Left ventricle myocardium inferior (tissue), 1 donor: ENCODE measurements at places on chromosomes 13 and 19.

GRCh38 chr13:21917086-21918015, 246.5 kb downstream of the FGF9 start:
- no peak for DNase-seq

DNA sequence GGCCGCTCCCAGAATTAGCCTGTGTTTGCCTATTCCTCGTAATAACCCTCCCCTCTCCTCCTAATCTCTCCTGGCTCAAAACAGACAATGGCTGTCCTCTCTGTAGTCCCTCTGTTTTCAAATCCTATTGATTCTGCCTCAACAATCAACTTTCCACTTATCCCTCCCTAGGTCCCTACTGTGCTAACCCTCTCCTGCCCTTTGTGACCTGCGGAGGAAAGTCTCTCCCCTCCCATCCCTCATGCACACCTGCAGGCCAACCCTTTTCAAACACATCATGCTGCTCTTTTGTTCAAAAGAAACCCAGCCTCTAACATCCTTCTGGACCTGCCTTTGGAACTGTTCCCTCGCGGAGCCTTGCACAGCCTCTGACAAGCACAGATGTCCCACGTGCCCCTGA, 37.3 kb downstream of the CILP2 start:
- DNase-seq, result no peak

GRCh38 chr19:15588265-15588664, 26.8 kb upstream of the CYP4F8 start:
- DNase-seq, result no peak

DNA sequence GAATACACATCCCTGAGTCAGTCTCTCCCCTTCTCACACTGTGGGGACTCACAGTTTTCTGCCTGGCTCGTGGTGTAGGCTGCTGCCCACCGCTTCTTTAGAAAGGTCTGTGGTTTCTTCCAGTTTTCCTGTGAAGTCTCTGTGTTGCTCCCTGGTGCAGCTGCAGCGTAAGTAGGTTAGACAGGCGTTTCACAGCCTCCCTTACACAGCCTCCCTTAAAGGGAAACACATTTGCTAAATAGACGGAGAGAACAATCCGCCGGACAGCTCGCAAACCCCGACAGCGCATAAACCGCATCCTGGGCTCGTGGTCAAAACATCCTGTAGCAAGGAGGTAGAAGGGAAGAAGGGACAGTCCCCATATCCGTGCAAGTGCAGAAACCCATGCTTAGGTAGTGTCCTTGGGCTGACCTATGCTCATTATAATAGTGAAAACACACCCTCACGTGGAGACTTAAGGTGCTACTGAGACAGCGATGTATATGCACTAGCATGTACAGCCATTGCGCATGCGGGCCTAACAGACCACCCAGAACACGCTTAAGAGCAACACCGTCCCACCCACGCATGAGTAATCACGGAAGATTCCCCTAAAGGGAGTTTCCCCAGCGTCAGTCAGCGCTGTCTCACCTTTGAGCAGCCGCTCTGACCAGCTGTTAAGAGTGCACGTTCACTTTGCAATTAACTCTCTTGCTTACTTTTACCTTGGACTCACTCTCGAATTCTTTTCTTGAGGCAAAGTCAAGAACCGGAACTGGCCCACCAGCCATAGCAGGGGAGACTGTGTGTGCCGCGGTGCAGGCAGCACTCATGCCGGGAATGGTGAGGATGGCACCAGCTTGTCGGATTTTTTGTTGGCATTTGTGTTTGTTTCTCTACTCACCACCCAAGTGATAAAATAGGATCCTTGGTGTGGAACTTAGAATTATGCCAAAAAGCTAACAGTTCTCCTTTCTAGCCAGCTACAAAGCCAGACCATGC, 16.6 kb downstream of the SIGLEC8 start:
- no peak for DNase-seq

GRCh38 chr13:101018720-101019119, 344.1 kb upstream of the TMTC4 start:
- DNase-seq, result no peak

- DNase-seq, result no peak
Observed at GRCh38 chr13:34911159-34911558, 30.9 kb upstream of the NBEA start.
